ENCODE measurements at places on chromosomes 4 and X.
A peak's percentile ranks its signal among the peaks of the same experiment; 100 is the strongest.

GRCh38 chrX:52422884-52423283 lies 54.1 kb downstream of the XAGE2 start:
- peak; percentile 65 for DNase-seq

GRCh38 chrX:14084466-14084865 lies 54.8 kb upstream of the GEMIN8 start:
- DNase-seq = no peak

DNA sequence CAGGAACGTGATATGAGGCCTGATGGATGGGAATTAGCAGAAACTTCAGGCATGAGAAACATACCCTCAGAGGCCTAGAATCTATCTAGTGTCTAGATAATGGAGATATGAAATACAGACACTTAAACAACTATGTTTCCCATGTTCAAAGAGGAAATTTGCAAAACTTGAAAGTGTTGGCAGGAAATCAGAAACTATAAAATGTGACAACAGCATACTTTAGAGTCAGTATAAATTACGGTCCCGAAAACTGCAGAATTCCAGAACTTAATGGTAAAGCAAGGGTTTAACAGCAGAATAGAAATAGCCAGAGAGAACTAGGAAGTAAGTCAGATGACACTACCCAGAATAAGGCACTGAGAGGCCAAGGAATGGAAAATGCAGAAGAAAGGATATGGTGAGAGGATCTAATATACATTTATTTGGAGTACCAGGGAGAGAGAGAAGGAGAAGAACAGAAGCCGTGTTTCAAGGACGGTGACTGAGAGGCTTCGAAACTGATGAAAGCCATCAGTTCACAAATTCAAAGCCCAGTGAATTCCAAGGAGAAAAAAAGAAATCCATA lies 7.4 kb downstream of the HTT-AS start:
- no peak for DNase-seq

- DNase-seq = no peak
Measured at GRCh38 chrX:84108584-84108983, 79.4 kb downstream of the RPS6KA6 start.

- DNase-seq = no peak
Measured at GRCh38 chrX:46333550-46333949, 211.7 kb downstream of the ZNF674 start.

DNA sequence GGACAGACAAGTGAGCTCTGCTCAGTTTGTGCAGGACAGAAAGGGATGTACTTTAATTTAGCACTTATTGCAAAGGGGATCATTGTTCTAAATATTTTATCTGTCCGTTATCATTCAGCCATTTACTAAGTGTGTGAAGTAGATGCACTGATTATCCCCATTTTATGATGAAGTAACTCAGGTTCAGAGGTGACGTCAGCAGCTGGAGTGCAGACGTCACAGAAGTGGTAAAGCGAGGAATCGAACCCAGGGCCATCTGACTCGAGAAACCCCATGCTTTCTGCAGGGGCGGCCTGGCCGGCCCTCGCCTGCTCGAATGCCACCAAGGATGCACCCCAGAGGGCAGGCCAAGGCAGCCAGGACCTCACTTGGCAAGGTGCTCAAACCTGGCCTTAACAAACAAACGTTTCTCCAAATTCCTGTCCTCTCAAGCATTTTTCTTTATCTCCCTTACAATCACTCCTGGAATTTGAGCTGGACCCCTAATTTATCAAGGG lies 75.0 kb downstream of the DCTD start:
- no peak for DNase-seq

- DNase-seq = no peak
Measured at GRCh38 chr4:34950926-34951325, 1293.4 kb downstream of the ARAP2 start.

GRCh38 chr4:146134761-146135445 lies 40.6 kb upstream of the LSM6 start:
- peak; percentile 10 for DNase-seq

DNA sequence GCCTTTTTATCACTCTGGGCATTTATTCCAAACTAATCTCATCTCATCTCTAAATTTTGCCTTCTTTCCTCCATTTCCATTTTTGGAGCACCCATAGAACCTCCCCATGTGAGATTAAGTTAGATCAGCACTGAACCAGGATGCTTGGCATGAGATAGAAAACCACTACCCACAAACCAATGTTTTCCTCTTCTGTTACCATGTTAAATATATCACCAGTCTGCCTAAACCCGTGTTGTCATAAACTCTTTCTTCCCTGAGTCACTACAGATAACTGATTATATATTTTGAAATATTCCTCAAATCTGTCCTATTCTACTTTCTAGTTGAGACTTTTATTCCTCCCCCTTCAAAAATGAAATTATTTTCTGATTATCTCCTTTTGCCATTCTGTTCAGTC lies 37.6 kb downstream of the GABRB1 start:
- peak; percentile 5 for DNase-seq

GRCh38 chr4:189804894-189805293 lies 135.8 kb upstream of the FRG1 start:
- no peak for DNase-seq

GRCh38 chr4:71473541-71474240 lies 134.9 kb downstream of the SLC4A4 start:
- DNase-seq = no peak

Data from cardiac fibroblast (primary cell).